ENCODE measurements at places on chromosomes 4 and X.
A peak's percentile ranks its signal among the peaks of the same experiment; 100 is the strongest.

- DNase-seq = no peak
Measured at GRCh38 chr4:24164054-24164693, 274.3 kb upstream of the PPARGC1A start.

DNA sequence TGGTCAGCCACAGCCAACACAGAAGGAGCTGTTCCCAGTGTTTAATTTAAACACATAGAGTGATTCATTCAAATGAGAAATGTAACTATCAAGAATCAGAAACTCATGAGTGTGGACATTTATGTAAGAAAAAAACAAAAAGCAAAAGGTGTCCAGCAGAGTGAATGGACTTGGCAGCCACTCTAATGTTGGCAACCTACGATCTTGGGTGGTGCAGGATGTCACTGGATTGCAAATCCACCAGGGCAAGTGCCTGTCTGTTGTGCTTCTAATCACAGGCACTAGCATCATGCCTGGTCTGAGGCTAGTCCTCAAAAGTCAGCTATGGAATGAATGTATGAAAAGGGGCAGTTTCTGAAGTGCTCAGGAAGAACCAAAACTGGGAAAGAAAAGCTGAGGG lies 277.7 kb upstream of the CLNK start:
- no peak for DNase-seq

- DNase-seq = no peak
Measured at GRCh38 chr4:72084587-72085011, 52.8 kb downstream of the NPFFR2 start.

GRCh38 chr4:83259586-83259985 lies 25.0 kb downstream of the COQ2 start:
- DNase-seq = no peak

DNA sequence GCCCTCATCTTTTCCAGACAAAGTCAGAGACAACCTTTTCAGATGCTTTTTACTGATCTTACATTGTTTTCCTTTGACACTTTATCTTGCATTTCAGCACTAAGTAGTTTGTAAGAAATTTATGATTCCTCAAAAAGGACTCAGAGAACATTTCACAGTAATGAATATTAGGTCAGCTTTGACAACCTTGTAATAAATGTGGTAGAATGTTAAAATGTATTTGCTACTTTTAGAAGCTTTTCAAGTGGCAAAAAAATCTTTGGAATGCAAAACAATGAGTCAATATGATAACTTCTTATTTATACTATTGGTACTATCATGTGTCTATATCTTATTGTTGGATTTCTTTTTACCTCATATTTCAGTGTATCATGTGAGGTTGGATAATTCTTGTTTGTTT lies 146.2 kb upstream of the FAT4 start:
- no peak for DNase-seq

DNA sequence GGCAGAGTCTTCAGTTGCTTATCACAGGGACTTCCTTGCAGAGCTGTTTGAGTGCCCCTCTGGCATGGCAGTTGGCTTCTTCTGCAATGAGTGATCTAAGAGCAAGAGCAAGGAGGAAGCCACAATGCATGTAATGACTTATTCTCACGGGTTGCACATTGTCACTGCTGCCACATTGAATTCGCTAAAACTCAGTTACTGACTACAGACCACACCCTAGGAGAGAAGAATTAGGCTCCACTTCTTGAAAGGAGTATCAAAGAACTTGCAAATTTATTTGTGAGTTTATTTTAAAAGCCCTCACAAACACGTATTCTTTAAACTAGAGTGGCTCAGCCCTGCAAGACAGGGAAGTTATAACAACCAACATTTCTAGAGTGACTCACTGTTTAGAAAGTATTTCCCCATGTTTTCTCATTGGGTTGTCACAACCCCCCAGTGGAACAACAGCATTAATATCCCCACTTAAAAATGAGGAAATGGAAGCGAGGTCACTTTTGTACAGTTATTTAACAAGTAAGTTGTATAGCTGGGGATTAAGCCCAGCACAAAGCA lies 32.4 kb upstream of the RBPJ start:
- no peak for DNase-seq

DNA sequence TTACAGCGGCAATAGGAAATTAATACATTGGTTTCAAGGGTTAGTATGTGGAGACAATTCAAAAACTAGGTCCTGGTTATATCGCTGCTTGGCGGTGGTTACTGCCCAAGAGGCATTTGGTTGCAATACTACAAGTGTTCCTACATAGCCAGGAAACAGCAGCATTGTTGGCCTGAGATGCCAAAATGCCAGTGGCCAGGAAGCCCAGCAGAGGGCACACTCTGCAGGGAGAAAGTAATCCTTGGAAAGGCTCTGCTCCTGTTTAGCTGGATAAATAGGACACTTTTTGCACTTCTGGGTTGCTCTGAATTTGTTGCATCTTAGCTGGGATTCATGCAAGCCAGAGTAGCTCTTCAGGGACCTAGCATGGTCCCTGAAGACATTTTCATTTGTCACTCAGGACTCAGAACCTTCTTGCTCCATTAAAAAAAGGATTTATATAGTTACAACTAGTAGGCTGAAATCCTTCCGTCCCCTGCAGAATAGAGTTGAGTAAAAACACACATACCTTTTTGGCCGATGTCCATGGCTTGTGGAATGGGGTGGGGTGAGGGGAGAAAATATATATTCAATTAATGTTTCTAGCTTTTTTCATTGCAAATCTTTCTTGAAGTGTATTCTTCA lies 8.1 kb upstream of the GPR119 start:
- peak; percentile 76 for DNase-seq

Data from brain (organoid and tissue), 16 donors.